ENCODE measurements at places on chromosomes 6 and 20. TPM values are rescaled to one million over a fixed set of nuclear protein-coding genes. Genes with fewer than 3 reads are reported as not detected.

The SEL1L2 gene
- total RNA-seq, result not detected

The FGD2 gene
- 6.4 TPM for total RNA-seq

The ADA gene
- 2.9 TPM for total RNA-seq

The EEF1A2 gene
- 20.5 TPM for total RNA-seq

The PTGIS gene
- total RNA-seq, result 11.9 TPM

- DNase-seq, result no peak
These were observed 53.8 kb upstream of the FOXP4 start for GRCh38 chr6:41492261-41492891.

DNA sequence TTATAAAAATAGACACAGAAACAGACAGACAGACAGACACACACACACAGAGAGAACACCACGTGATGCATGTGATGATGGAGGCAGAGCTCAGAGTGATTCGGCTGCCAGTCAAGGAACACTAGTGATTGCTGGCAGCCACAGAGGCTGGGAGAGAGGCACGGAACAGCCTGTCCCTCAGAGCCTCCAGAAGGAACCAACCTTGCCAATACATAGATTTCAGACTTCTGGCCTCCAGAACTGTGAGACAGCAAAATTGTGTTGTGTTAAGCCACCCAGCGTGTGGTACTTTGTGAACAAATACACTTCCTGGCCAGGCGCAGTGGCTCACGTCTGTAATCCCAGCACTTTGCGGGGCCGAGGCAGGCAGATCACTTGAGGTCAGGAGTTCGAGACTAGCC is 9.5 kb upstream of the PARD6B start:
- no peak for DNase-seq

DNA sequence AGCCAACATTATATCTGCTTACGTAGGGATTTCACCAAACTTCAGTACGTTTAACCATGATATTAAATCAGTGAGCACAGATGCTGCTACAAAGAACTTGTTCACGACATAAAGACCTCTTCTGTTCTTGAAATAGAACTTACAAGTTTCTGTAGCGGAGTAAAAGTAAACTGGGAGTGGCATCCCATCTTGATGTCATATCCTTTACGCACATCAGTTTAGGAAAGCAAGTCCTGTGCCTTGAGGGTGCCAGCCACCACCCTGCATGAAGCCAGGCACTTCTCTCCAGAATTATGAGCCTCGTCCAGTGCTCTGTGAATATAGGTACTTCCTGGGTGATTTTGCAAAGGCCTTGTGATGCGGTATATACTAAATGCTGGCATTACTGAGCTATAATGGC is 122.6 kb downstream of the BTBD3 start:
- no peak for DNase-seq

DNA sequence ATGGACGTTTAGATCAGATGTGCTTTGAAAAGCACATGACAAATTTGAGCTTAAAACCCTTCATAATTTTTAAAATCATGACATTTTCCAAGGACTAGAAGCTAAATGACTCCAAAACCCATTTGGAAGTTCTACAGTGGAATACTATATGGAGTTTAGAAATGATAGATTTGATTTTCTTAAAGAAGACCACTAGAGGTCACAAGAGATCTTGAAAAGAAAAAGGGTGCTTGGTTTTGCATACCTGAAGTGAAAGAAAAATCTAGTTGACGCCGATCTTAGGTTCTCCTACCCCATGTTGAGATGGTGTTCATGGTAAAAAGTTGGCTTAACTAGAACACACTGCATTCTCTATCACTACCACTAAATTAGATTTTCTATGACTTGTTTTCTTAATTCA is 31.5 kb downstream of the CFAP61 start:
- no peak for DNase-seq

DNA sequence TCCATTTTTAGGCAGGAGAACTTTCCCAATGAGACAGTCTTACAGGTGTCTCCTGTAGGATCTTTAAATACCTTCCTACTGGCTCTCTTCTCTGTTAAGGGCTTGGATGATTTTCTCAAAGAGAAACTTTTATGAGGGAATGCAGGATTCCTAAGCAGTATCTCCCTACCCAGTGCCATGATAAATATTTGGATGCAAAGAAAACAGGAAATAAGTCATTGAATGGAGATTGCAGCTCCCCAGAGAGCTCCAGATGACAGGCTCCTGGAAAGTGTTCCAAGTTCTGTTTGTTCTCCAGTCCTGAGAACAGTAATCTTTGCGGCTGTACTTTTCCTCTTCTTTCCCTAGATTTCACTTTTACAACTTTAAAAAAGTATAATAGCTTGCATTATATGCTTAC is 2.4 kb upstream of the SCGN start:
- no peak for DNase-seq

DNA sequence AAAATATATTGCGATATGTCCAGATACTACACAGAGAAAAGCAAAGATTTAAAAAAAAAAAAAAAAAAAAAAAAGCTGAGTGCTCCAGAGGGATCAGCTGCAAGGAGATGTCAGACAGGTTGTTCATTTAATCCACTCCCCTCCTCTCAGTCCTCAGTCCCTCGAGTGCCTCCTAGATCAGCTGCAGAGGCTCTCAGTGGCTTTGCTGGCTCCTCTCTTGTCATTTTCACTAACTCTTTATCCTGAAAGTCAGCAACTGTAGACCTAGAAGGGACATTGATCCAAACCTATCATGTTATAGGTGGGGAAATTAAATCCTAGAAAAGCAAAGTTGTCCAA is 61.6 kb downstream of the KIAA0319 start:
- no peak for DNase-seq

GRCh38 chr6:52016915-52017748 is 70.3 kb downstream of the PKHD1 start:
- DNase-seq, result no peak

DNA sequence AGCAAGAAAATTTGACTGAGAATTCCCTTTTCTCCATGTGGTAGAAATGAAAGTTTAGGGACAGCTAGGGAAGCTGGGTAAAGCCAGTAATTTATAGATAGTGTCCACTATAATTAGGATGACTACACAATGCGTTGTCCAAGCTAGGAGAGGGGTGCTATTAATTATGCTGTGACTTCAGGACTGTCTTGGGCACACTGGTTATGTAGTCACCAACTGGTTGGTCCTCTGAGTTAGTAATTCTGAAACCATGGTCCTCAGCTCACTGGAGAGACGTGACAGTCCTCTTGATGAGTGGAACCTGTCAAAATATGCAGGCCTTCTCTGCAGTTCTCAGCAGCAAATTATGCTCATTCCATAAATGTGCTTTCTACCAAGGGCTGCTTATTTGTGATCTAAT is 94.6 kb upstream of the ENPP5 start:
- DNase-seq, result no peak

GRCh38 chr20:60420676-60421229 is 462.5 kb downstream of the CDH26 start:
- no peak for DNase-seq

GRCh38 chr20:60142587-60142986 is 184.4 kb downstream of the CDH26 start:
- DNase-seq, result no peak

GRCh38 chr20:2519115-2519809 is 10.5 kb upstream of the ZNF343 start:
- no peak for DNase-seq

GRCh38 chr6:163438940-163439335 is 24.4 kb downstream of the QKI start:
- peak; percentile 68 for DNase-seq

- DNase-seq, result no peak
These were observed 57.9 kb upstream of the PHACTR2 start for GRCh38 chr6:143619824-143620401.

DNA sequence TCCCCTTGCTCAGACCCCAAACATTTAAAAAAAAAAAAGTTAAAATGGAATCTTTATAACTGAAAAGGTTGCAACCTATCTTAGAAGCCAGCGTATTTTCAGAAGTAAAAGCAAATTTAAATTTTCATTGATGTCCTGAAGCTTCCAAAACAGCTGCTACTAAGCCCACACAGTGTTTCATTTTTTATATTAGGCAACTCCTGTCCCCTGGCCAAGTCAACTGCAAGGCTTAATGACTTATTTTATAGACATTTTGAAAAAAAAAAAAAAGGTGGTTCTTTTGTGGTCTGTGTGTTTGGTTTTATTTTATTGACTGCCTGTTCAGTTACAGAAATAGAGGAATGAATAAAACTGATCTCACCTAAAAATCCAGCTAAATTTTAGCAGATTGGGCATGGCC is 13.0 kb downstream of the CFAP61 start:
- no peak for DNase-seq

GRCh38 chr6:81623106-81623759 is 129.2 kb downstream of the TENT5A start:
- DNase-seq, result no peak

- no peak for DNase-seq
These were observed 5.1 kb upstream of the BPI start for GRCh38 chr20:38298768-38299288.

- no peak for DNase-seq
These were observed 7.5 kb downstream of the ELMO2 start for GRCh38 chr20:46398963-46399362.

- DNase-seq, result no peak
These were observed 107.2 kb downstream of the ARMC2 start for GRCh38 chr6:108955329-108955949.
